Ovary (tissue), 10 donors: ENCODE measurements at places on chromosomes 1 and 21. TPM values are rescaled to one million over a fixed set of nuclear protein-coding genes. Genes with fewer than 3 reads are reported as not detected.

Gene DISC1
- 6.7 TPM for total RNA-seq

DNA sequence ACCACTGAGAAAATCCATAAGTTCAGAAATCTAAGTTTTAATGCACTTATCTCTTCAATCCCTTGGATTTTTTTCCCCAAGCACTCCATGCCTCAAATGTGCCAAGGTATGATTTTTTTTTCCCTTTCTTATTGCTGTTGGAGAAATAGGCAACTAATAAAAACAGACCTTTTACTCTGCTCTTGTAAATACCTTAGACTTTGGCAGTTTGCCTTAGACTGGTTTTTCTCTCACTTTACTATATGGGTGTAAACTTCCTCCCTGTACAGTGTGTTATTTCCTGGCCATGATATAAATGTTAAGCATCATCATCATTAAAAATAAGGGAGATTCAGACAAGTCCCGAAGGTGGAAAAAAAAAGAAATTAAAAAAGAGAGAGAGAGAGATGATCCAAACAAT is 65.7 kb downstream of the LRRC8C start:
- no peak for DNase-seq

- DNase-seq, result no peak
Observed at GRCh38 chr1:78894811-78895210, 111.7 kb downstream of the ADGRL4 start.

- no peak for DNase-seq
Observed at GRCh38 chr1:93598396-93598795, 83.2 kb downstream of the BCAR3 start.

GRCh38 chr1:201275253-201275666 is 8.0 kb upstream of the PKP1 start:
- no peak for DNase-seq

DNA sequence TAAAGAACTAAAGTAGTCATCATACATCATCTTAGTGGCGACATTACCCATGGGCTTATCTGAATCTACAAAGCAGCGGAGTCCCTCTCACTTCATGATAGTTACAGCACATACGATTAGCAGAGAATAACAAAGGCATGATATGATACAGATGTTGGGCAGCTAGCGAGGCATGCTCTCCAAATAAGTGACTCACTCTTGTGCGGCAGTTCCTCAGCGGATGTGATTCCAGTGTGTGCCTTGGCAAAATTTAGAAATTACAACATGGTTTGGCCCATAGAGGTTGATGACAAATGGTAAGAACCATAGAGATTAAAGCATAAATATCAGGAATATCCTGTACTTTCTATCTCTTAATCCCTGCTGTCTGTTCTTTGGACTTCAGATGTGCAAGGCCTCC is 48.1 kb upstream of the PAXBP1 start:
- peak; percentile 54 for DNase-seq

GRCh38 chr21:27363719-27364477 is 397.0 kb upstream of the ADAMTS5 start:
- no peak for DNase-seq

- no peak for DNase-seq
Observed at GRCh38 chr1:165431079-165431478, 13.8 kb downstream of the RXRG start.

GRCh38 chr1:79388694-79389361 is 382.3 kb upstream of the ADGRL4 start:
- DNase-seq, result no peak

DNA sequence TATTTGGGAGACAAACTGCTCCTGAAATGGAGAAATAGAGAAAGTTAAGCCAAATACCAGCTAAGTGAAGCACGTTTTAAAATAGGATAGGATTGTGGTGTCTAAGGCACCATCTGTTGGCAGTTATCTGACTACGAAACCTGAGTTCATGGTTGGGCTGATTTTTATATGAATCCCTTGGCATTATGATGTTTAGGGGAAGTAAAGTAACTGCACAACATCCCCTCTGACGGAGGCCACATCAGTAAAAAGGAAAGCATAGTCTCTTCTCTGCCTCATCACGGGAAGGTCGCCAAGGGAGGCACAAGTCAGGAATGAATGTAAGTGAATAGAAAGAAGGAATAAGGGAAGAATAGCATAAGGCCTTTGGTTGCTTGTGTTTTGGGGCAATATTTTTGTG is 128.0 kb downstream of the PRRX1 start:
- DNase-seq, result no peak

DNA sequence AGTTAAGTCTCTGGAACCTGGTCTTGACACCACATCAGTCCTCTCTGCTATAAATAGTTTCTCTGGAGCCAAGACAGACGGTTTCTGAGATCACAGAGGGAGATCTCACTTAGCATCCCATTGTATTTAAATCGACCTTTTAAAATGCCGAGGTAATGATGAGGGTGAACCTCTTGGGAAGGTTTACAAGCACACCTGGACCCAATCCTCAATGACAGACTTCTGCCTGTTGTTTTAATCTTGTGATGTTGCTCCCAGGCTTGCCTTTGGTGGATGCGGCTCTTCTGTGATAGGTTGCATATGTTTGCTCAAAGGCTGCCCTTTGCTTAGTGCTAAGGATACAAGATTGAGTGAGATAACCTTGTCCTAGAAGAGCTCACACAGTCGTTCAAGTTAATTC is 104.6 kb upstream of the L1TD1 start:
- no peak for DNase-seq

GRCh38 chr21:30271611-30272010 is 11.1 kb downstream of the KRTAP24-1 start:
- DNase-seq, result no peak
